ENCODE measurements at places on chromosomes 7 and 10.

DNA sequence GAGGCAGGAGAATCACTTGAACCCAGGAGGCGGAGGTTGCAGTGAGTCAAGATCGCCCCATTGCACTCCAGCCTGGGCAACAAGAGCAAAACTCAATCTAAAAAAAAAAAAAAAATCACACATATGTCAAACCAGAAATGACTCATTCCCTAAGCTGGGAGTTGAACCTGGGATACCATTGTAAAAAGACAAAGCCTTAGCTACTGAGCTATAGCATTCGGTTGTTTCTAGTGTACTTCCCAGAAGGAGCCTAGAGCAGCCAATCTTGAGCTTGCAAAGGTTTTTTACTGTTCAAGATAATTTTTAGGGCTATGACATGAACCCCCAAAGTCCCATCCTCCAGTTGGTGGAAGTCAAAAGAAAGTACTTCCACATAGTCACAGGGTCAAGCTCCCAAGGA is 87.9 kb downstream of the ZNF467 start:
- DNase-seq: no peak

DNA sequence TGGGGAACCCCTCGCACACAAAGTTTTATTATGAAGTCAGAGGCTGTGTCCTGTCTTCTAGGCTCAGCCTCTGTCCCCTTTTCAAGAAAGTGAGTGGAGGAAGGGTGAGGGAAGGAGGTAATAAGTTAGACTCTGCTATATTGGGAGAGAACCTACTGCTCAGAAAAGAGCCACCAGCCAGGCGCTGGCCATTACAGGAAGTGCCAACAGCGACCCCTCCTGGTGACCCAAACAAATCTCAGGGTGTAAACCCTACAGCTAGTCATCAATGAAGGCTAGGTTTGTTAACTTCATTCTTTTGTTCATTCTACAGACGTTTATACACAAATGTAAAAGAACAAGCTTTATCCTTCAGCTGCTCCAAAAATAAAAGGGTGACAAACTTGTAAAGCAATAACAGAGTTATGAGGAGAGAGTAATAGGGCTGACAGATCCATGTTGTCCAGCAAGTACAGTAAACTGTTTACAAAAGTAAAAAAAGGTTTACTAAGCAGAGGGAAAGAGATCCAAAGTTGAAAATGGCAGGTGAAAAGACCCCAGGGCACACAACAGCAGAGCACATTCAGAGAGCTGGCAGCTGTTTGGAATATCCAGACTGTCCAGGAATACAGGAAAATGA is 82.7 kb downstream of the FAM204A start:
- no peak for DNase-seq

DNA sequence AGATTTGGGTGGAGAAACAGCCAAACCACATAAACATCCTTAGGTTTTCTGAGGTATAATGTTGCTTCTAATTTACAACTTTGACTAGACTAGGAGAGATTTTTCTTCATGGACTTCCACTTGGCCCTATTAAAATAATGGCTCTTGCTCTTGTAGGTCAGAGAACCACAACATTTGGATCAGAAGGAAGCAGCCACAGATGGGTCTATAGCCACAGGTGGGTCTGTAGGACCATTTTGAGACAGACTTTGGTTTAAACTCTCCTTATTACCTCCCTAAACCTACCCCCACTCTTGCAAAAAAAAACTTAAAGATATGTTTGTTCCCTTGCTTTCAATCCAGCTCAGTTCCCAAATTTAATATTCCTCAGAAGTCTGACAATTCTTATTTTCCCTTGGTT is 1260.8 kb downstream of the GATA3 start:
- DNase-seq: no peak

DNA sequence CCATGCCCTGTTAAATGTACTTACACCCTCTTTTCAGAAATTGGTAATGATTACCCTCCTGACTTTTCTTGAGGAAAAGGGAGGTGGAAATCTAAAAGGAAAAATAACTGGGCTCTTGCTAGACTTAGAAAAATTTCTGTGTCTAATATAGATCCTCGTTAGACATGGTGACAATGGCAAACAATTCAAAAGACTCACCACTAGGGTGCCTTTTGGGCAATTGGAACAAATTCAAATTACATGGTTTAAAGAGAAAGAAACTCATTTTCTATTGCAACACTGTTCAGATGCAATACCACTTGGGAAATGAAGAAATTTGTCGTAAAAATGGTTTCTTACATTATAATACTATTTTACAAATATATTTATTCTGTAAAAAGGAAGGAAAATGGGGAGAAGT is 950.1 kb downstream of the GRM8 start:
- no peak for DNase-seq

All from stimulated activated CD8-positive, alpha-beta memory T cell treated with anti-CD3 and anti-CD28 coated beads, Interleukin-15, amount 100 ng/mL, for 4 hours (primary cell).